ENCODE measurements at places on chromosomes 5 and 9.

- DNase-seq = peak; percentile 17
These were observed 76.6 kb downstream of the MAPKAP1 start for GRCh38 chr9:125630436-125630835.

DNA sequence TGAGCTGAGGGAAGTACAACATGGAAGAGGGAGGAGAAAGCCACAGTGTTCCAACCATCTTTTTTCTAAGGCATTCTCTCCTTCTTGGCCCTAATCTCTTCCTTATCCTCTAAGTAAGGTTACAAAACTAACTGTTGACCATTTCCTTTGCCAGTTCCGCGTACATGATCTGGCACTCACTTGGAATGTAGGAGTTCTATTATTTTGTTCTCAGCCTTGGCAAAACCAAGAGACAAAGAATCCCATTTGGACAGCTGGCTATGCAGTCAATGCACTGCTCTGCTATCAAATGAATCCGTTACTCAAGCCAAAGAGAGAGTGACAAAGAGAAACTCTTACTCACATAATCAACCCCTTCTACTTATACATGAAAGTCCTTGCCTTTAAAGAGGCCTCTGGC, 410.3 kb downstream of the DTWD2 start:
- DNase-seq = no peak

DNA sequence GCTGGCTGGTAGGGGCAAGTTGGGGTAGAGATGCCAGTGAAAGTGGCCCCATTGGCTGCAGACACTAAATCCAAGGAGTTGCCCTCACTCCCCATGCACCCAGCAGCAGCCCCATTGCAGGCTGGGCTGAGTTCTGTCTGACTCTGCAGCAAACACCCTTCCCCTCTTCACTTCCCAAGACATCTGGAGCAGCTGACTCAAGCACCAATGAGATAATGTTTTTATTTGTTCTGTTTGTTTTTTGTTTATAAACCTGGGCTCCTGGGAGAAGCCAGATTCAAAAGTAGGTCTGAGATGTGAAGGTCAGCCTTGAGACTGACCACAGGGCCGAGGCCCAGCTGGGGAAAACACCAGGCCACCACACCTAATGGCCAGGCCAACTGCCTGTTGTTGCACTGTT, 545.9 kb upstream of the KLF4 start:
- DNase-seq = no peak

DNA sequence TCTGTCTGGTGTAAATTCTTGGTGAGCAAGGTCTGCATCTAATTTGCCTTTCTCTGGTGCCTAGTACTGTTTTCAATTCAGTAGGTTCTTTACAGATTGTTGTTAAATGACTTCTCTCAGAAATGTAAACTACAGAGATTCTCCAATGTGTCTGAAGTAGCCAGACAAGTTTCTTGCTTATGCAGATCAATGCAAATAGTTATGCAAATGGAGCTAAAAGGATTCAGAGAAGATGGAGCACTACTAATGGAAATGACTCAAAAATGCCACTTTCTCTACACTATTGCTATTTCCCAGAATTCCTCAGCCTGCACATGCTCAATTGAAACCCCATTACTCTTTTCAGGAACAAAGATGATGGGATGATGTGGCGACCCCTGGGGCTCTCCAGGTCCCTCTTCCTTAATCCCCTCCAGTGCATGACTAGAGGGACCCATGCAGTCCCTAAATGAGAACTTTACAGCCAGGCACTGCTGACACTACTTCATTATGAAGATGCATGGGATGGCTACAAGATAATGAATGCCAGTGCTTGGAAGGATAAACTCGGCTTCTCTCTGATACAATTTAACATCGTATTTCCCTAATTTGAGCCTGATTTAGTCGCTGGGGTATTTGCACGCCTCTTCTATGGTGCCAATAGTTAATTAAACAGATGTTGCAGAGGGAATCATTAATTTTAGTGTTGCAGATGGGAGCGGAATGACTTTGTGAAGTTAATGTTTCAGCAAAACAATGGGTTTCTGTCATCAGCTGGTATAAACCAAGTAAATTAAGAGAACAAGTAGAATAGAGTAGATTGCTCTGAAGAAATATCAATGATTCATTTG, 753.2 kb downstream of the TLR4 start:
- no peak for DNase-seq

GRCh38 chr9:124551472-124552272, 44.5 kb upstream of the NR5A1 start:
- DNase-seq = peak; percentile 68

DNA sequence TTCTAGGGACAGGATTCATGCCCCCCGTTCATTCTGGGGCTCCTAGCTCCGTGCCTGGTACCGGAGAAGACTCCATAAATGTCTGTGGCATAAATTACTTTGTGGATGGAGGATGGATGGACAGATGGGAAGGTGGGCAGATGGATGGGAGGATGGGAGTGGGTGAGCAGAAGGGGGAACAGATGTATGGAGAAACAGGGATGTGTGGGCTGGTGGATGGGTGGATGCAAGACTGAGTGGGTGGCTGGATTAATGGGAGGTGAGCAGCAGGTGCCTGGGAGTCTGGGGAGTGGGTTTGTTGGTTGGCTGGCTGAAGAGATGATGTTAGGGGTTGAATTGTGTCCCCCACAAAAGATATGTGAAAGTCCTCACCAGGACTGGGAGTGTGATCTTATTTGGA, 43.5 kb downstream of the SARDH start:
- no peak for DNase-seq

DNA sequence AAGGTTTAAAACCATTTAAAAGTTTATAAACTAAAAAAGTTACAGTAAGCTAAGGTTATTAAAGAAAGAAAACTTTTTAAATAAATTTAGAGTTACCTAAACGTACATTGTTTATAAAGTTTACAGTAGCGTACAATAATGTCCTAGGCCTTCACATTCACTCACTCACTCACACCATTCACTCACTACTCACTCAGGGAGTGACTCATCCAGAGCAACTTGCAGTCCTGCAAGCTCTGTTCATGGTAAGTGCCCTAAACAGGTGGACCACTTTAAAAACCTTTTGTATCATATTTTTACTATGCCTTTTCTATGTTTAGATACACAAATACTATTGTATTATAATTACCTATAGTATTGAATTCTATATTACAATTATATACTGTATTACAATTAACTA, 190.8 kb upstream of the RASA1 start:
- no peak for DNase-seq

DNA sequence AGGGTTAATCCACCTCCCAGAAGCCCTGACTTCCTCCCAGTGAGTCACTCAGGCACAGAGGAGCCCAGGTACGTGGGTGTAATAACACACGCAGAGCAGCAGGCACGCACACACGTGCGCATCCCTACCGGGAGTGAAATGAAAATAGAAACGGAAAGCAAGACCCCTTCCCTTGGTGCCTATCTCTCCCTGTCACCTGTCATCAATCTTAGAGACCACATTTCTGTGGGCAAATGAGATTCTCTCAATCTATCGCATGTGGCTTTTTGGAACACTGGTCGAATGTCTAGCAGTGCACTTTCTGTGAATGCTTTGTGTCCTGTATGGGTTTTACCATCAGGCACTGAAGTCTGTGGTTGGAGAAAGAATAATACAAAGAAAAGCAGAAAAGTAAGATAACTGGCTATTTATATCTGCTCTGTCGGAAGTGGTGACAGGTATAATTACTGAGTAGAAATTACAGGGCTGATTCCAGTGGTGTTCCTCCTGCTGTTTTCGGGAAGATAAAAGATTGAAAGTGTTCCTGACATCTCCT, 137.7 kb upstream of the GRIA1 start:
- DNase-seq = no peak

GRCh38 chr9:87270221-87270847, 227.3 kb upstream of the DAPK1 start:
- peak; percentile 92 for DNase-seq

- no peak for DNase-seq
These were observed 56.9 kb upstream of the SLC1A1 start for GRCh38 chr9:4433379-4433778.

GRCh38 chr5:124644582-124644981, 101.9 kb downstream of the ZNF608 start:
- no peak for DNase-seq

- no peak for DNase-seq
These were observed 119.9 kb downstream of the FOXD1 start for GRCh38 chr5:73328640-73329039.

GRCh38 chr5:88226881-88227450, 41.7 kb downstream of the TMEM161B start:
- DNase-seq = no peak

GRCh38 chr5:137610598-137610997, 111.5 kb upstream of the SPOCK1 start:
- DNase-seq = no peak

DNA sequence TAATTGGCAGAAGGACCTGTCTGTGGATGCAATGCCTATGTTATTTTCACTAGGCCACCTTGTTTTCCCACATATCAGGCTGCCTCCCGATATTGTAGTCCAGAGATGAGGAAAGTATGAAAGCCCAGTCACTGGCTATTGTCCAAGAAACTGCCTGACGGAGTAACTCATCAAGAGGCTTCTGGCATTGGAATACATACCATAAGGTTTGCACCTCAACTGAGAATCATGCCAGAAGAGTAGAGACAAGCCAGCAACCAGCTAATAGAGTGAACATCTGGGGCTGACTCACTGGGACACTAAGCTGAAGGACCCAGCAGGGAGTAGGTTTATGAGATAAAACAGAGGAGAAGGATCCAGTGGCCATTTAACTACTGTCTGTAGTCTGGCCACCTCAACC, 137.2 kb upstream of the FST start:
- DNase-seq = peak; percentile 97

DNA sequence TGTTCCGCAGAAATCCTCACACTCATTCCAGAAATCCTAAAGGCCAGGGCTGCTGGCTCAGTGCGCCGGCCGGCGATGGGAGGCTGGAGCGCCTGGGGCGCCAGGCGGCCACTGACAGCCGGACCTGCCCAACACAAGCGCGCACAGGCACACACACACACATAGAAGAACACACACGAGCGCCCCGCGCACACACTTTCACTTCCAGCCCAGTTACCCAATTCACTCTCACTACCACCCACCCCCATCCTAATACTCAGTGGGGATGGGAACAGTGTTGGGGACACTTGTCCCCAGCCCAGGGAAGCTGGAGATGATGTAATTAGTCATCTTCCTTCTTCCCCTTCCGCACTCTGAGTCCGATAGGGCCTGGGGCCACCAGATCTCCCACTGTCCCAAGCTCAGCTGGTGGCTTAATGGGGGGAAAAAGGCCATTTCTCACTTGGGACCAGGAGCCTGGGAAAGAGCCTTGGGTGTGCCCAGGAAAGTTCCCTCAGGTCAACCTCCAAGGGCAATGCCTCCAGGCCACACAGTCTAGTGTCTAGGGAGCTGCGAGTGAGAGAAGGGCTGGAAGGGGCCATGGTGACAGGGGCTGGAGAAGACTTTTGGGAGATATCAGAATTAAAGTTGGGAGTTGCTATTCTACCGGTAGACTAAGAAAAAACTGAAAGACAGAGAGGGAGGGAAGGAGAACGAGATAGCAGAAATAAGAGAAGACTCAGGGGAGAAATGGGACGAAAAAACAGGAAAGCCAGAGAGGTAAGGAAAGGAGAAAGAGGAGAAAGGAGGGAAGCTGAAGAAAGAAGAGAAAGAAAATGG, 1.7 kb downstream of the EBF1 start:
- DNase-seq = peak; percentile 67

DNA sequence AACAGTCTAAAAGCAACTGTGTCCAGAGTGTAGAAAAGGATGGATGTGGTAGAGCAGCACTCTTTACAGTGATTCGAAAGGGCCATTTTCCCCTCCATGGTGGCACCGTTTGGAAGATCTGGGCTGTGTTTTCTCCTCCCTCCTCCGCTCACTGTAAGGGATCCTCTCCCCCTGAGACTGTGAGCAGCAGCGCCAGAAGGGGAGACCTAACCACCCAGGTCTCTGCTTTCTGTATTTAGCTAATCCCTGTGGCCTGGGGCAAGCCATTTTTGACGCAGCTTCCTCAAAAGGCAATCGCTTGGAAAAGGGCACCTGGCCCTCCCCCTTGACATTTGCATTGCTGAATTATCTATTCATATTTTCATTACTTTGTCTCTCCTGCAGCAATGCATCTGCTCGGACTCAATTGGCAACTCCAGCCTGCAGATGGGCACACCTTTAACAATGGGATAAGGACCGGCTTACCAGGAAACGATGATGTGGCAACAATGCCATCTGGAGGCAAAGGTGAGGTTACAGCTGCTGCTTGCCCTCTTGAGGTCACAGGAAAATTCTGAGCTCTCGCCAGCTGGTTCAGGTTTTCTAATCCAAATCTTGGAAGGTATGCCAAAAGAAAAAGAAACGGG, 244.3 kb upstream of the WWC1 start:
- DNase-seq = peak; percentile 43

DNA sequence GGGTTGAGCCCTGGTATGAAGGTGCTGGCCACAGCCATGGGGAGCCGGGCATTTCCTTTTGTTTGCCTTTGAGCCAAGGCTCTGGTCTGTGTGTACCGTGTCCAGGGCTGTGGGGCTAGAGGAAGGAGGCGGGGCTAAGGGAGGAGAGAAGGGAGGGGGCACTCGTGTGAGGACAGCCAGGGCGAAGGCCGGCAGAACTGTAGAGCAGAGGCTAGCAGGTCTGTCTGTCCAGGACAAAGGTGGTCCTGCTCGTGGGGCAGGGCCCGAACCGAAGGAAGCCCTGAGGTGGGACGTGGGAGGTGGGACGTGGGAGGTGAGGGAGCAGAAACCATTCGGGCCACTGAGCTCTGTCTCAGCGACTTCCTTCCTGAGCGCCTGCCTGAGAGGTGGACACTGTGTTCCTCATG, 41.3 kb upstream of the TESK1 start:
- DNase-seq = no peak

DNA sequence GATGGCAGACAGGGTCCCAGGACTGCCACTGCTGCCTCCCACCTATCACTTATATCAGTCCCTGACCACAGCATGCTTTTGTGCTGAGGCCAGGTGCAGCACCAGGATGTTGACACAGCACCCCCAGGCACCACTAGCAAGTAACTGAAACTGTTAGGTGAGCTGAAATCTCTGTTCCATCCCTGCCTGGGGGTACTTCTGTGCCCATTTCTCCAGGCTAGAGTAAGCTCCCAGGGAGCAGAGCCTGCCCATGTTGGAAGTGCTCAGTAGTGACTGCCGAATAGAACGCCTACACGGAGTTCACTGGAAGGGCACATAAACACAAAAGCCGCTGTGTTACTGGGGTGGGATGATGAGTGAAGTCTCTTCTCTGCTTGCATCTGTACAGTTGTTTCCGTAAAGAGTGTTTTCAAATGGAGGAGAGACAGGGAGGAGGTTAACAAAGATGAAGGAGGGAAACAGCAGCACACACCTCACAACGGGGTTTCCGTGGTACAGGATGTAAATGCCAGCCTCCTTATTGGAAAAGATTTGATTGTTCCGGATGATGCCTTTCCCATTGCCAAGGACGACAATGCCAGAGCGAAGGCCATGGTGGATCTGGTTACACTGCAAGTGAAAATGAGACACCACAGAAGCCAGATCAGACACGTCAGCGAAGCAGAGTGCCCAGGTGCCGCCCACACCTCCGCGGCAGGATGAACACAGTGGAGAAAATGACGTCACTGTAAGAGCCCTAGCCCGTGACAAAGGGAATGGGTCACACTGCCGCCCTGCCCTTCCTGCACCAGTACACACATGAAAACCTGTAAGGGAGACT, 43.1 kb downstream of the POLR1E start:
- no peak for DNase-seq

GRCh38 chr9:23492126-23493002, 333.7 kb downstream of the ELAVL2 start:
- peak; percentile 33 for DNase-seq

GRCh38 chr5:121987685-121988073, 25.9 kb downstream of the SRFBP1 start:
- DNase-seq = peak; percentile 2
